ENCODE measurements at places on chromosomes 1 and 21. TPM values are rescaled to one million over a fixed set of nuclear protein-coding genes. Genes with fewer than 3 reads are reported as not detected.

Gene C1orf185
- not detected for total RNA-seq

Gene RAB13
- total RNA-seq = 162 TPM

Gene KCNJ10
- total RNA-seq = not detected

Gene AMPD1
- not detected for total RNA-seq

Gene OR2T10
- not detected for total RNA-seq

Gene DNAJC6
- 53.8 TPM for total RNA-seq

Gene OR2AK2
- not detected for total RNA-seq

Gene FPGT
- total RNA-seq = 10.4 TPM

Gene ORC1
- total RNA-seq = 3.0 TPM

Gene OVAAL
- total RNA-seq = not detected

Gene KRTAP24-1
- not detected for total RNA-seq

Gene FBXO2
- 1.4 TPM for total RNA-seq

Gene OR2T4
- not detected for total RNA-seq

Gene CD164L2
- not detected for total RNA-seq

GRCh38 chr21:41932576-41933312 is 21.1 kb downstream of the C2CD2 start:
- no peak for DNase-seq

GRCh38 chr1:233359431-233359830 is 31.9 kb downstream of the MAP3K21 start:
- no peak for DNase-seq

GRCh38 chr21:41706263-41706639 is 60.6 kb downstream of the RIPK4 start:
- no peak for DNase-seq

DNA sequence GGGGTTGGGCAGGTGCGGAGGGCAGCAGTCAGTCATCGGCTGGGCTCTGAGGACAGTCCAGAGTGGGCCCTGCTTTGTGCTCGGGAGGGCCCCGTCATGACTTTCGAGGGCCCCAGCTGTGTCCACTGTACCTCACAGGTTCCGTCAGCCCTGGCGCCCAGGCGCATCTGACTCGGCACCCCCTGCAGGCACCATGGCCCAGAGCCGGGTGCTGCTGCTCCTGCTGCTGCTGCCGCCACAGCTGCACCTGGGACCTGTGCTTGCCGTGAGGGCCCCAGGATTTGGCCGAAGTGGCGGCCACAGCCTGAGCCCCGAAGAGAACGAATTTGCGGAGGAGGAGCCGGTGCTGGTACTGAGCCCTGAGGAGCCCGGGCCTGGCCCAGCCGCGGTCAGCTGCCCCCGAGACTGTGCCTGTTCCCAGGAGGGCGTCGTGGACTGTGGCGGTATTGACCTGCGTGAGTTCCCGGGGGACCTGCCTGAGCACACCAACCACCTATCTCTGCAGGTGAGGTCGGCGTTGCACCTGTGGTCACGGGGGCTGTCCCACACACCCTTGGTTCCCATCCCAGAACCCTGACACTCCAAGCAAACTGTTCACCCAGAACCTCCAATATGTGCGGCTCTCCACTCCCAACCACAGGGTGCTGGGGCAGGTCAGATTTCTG is 7.8 kb downstream of the PODN start:
- peak; percentile 83 for DNase-seq

- DNase-seq = no peak
These were observed 27.1 kb upstream of the LEPR start for GRCh38 chr1:65393347-65393746.

- no peak for DNase-seq
These were observed 188.2 kb upstream of the NFIA start for GRCh38 chr1:60894130-60894529.

- no peak for DNase-seq
These were observed 8.0 kb downstream of the YY1AP1 start for GRCh38 chr1:155680531-155680930.

DNA sequence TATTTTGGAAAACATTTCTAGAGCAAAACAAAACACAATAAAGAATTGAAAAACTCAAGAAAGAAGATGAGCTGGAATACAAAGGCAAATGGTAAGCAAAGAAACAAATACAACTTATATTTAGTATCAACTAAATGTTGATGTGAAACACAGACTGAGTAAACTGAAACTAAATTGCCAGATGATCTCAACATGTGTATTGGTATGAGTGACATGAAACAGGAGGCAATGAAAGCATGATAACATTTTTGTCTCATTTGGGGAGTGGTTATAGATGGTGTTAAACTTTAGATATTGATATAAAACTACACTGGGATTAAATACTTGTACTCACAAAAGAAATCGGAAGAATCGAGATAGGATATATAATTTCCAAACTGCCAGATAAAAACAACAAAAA is 805.6 kb upstream of the CXADR start:
- DNase-seq = no peak

DNA sequence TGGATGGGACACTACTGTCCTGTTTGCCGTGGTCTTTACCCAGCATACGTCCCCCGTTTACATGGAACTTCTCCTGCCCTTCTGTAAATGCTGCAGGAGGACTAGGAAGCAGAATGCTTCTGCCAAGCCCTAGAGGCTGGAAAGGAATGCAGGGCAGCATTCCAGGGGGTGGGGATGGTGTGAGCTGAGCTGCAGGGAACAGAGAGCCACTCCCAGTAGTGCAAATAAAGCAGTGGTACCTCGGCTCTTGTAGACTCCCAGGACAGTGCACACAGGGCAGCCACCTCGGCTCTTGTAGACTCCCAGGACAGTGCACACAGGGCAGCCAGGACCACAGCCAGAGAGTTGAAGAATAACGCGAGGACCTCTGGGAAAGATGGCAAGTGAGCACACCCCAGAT is 35.4 kb downstream of the PTPRU start:
- DNase-seq = no peak

- peak; percentile 71 for DNase-seq
These were observed 3.1 kb downstream of the TINAGL1 start for GRCh38 chr1:31579374-31579773.

DNA sequence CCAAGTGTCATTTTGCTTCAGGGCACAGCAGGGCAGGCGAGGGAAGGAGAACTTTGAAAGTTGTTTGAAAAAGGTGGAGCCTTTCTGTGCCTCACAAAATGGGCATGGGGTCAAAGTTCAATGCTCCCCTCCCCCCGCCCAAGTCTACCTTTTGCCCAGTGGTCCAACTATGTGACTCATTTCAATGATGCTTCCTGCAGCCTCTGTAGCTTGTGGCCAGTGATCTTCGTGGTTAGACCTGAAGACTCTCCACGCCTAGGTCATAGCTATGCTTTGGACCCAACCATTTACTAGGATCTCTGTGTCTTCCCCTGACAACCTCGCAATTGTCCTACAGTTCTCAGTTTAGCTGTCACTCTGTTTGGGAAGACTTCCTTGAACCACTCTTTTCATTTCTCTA is 280.3 kb upstream of the GJB5 start:
- DNase-seq = no peak

DNA sequence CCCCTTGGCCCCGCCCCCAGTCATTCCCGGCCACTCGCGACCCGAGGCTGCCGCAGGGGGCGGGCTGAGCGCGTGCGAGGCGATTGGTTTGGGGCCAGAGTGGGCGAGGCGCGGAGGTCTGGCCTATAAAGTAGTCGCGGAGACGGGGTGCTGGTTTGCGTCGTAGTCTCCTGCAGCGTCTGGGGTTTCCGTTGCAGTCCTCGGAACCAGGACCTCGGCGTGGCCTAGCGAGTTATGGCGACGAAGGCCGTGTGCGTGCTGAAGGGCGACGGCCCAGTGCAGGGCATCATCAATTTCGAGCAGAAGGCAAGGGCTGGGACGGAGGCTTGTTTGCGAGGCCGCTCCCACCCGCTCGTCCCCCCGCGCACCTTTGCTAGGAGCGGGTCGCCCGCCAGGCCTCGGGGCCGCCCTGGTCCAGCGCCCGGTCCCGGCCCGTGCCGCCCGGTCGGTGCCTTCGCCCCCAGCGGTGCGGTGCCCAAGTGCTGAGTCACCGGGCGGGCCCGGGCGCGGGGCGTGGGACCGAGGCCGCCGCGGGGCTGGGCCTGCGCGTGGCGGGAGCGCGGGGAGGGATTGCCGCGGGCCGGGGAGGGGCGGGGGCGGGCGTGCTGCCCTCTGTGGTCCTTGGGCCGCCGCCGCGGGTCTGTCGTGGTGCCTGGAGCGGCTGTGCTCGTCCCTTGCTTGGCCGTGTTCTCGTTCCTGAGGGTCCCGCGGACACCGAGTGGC is at the start of gene SOD1:
SOD1 (plus strand) TSS at position 158 of the 723 bp plus-strand sequence; CDS start at position 235, 77 bp downstream.
- DNase-seq = peak; percentile 97

DNA sequence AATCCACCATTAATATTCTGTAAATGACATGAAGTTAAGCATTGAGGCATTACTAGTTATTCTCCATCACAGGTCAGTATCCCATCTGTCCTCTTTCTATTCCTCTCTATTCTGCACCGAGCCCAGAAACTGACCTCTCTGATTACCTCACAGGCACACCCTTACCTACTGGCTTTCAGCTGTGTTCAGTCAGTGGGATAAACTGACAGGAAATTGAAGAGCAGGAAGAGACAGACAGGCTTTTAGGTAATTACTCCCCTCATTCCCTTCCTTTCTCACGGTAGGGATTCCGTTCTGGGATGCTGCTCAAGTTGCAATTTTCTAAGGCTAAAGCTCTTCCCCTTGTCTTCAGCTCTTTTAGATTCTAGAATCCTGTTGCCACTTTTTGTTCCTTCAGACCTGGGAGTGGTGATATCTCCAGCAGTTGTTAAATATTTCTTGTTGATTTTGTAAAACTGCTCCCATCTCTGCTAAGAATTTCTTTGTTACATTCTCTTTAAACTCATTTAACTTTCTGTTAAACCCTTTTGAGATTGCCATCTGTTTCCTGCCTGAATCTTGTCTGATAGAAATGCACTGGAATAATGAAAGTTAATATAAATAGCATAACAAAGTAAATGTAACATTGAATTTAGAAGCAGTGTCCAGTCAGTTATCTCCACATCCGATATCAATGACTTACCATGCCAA is 1063.4 kb downstream of the PLA2G4A start:
- no peak for DNase-seq

DNA sequence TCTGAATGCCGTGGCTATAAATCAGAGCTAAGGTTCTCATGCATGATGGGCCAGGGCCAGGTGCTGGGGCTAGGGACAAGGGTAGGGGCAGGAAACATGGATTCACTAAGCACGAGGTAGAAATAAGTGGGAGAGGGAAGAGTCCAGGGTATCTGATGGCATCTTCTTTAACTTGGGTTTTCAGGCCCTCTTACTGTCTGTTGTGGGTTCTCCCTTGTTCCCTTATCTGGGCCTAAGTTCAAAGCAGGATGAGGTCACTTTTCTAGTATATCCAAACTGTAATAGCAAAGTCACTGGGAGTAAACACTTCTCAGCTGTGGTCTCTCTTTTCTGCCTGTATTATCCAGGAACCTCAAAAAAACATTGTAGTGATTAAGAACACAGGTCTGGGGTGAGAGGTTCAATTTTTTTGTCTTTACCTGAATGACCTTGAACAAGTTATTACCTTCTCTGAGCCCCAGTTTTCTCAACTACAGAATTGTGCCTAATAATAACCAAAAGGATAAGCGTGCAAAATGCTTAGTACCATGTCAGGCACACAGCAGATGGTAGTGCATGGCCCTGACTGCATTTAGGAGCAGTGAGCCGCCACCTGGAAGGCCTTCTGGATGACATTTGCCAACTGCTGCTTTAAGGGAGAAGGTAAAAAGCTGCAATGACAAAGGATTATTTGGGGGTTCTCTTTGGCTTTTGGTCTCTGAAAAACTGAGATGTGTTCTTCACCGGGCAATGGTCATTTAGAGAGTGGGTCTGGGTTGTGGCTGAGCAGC is 53.6 kb upstream of the A3GALT2 start:
- DNase-seq = no peak

DNA sequence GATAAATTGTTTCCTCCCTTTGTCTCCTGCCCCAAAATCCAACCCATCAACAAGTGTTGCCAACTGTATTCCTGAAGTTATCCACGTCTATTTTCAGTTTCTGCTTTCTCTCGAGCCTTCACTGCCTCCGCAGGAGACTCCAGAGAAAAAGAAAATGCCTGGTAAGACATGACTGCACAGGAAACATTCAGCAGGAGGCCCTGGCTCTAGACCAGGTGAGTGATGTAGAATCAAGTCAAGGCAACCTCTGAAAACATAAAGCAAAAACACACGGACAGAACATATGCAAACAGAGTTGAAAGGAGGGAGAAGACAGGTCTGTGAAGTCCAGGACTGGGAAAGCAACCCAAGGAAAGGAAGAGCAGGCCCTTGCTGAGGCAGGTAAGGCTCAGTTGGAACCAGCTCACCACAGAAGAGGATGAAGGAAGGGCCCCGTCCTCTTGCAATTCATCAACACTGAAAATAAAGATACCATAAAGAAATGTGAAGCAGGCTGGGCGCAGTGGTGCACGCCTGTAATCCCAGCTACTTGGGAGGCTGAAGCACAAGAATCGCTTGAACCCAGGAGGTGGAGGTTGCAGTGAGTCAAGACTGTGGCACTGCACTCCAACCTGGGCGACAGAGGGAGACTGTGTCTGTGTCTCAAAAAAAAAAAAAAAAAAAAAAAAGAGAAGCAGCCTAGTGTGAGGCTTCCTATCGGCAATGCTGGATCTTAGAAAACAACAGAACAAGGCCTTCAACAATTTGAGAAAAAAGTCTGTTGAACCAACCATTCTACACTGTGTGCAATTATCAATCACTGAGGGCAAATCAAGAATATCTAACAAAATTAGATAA is 8.8 kb downstream of the NOL9 start:
- DNase-seq = no peak

- no peak for DNase-seq
These were observed 1.4 kb downstream of the ZMYM4 start for GRCh38 chr1:35269989-35270289.

- DNase-seq = no peak
These were observed 262.9 kb upstream of the PROX1 start for GRCh38 chr1:213724640-213725536.

- no peak for DNase-seq
These were observed 487.7 kb downstream of the TTLL7 start for GRCh38 chr1:83511146-83511726.

DNA sequence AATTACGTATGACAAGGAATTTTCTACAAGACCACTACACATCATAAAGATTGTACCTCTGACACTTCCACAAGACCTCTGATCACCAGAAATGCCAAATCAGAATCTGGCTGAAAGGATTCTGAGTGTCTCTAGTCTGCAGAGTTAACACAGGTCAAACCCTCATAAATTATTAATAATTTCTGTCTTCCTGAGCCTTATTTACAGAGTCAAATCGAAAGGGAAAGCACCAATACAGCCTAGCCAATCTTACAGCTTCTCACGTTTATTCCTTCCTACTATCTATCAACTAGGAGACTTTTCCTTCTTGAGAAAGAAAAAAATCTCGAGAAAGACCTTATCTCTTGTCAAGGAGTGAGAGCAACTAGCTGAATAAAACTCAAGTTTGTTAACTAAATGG is 2151.6 kb downstream of the MRPL39 start:
- no peak for DNase-seq

- DNase-seq = peak; percentile 30
These were observed 13.3 kb downstream of the ETV3L start for GRCh38 chr1:157086299-157086698.

GRCh38 chr1:115283681-115284146 is 54.3 kb downstream of the NGF start:
- DNase-seq = no peak

GRCh38 chr1:154431586-154432373 is 26.6 kb downstream of the IL6R start:
- no peak for DNase-seq

Measured in osteocyte (in vitro differentiated cells).